ENCODE measurements at places on chromosomes 5 and 9.

DNA sequence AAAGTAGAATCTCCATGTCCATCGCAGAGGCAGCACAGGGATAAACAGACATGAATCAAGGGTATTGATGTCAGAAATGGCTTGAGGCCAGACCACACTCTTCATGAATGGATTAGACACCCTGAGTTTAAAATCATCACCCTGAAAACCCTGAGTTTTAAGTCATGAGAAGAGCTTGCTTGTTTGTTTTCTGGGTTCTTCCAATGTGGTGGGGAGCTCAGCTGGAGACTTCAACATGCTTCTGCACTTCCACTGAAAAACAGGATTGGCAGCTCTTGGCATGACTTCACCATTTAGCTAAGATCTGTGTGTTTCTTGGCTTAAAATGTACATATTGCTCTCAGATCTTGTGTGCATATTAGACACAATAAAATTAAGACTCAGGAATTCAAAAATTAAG is 9.8 kb downstream of the GCNT4 start:
- DNase-seq, result no peak

DNA sequence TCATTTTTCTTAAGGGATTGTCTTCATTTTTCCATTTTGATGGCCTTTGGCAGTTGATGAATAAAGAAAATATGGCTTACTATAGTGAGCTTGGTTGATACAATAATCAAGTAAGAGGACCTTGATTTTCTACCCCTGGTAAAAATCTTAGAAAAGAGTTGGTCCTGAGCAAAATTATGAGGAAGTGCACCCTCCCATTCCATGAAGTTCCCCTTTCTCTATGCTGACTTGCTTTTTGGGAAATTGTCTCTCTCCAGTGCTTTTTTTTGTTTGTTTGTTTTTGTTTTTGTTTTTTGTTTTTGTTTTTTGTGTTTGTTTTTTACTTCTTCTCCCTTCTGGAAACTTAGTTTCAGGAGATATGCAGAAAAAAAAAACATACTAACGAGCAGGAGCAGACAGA is 449.2 kb upstream of the ACTBL2 start:
- no peak for DNase-seq

GRCh38 chr5:131952301-131952857 is 6.9 kb upstream of the MEIKIN start:
- DNase-seq, result no peak

- DNase-seq, result no peak
Observed at GRCh38 chr5:137791387-137791786, 37.2 kb upstream of the HNRNPA0 start.

- DNase-seq, result no peak
Observed at GRCh38 chr9:132744881-132745755, 74.9 kb downstream of the GTF3C4 start.

- DNase-seq, result peak; percentile 27
Observed at GRCh38 chr5:65213921-65214525, 267.7 kb downstream of the ADAMTS6 start.

- DNase-seq, result no peak
Observed at GRCh38 chr9:6630502-6631206, 14.9 kb downstream of the GLDC start.

GRCh38 chr5:107671742-107672210 is 1.0 kb upstream of the EFNA5 start:
- peak; percentile 82 for DNase-seq

GRCh38 chr5:149063017-149063687 is at the start of gene SH3TC2:
SH3TC2 (minus strand) TSS chr5:149063062; CDS start chr5:149063022, 40 bp downstream.
- DNase-seq, result peak; percentile 40

DNA sequence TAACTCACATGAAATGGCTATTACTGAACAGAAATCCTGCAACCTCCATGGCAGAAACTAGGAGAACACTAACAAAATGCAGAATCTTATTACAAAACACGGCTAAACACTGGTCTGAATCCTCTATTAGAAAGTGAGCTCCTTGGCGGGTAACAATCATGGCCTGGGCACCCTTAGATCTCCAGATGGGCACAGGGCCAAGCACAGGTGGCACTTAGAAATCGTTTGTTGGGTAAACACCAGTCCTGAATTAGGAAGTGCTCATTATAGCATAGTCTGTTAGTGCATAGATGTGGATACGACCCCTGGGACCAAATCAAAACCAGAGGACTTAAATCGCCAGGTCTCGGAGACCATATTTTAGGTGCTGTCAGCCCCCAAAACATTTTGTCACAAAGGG is 14.4 kb downstream of the VDAC1 start:
- no peak for DNase-seq

DNA sequence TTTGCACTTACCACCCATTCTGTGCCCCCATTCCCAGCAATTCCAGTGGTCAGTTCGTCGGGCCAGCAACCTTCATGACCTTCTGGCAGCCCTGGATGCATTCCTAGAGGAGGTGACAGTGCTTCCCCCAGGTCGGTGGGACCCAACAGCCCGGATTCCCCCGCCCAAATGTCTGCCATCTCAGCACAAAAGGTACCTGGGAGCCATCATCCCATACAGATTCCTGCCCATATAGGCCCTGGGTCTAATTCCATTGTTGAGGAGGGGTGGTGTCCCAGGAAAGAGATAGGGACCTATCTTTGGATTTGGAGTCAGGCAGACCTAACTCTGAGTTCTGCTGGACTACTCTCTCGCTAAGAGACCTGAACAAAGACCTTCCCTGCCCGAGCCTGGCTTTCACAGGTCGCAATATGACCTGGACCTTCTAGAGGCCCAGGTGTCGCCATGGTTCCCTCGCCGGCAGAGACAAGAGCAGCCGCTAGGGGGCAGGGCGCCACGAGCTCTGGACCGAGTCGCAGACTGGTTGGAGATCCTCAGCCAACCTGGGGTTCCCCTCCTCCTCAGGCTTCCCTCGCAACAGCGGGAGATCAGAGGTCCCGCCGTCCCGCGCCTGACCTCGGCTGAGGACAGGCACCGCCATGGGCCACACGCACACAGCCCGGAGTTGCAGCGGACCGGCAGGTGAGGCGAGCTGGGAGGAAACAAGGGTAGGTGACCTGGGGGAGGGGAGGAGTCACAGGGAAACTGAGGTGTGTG is 3.1 kb downstream of the SLC4A9 start:
- peak; percentile 76 for DNase-seq

GRCh38 chr5:6083311-6083978 is 294.9 kb downstream of the MED10 start:
- DNase-seq, result no peak

DNA sequence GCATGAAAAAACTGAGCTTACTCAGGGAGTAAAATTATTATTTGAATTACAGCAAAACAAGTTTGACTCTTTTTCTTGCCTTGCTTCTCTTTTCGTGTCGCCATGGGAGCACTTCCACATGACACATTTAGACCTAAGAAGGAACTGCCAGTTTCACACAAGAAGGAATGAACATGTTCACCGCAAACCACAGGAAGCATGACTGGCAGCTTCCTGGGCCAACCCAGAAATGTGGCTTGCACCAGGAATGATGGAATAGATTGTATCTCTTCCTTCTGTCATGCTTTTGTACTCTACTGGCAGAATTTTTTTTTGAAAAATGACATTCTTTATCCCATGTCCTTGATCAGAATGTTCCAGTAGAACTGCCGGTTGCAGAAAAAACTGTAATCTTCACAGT is 32.9 kb upstream of the MAN2A1 start:
- DNase-seq, result no peak

- DNase-seq, result peak; percentile 86
Observed at GRCh38 chr9:137222190-137223077, at the start of gene RNF208. RNF208 (minus strand) TSS chr9:137222240; CDS start chr9:137221212, 1,028 bp downstream.

DNA sequence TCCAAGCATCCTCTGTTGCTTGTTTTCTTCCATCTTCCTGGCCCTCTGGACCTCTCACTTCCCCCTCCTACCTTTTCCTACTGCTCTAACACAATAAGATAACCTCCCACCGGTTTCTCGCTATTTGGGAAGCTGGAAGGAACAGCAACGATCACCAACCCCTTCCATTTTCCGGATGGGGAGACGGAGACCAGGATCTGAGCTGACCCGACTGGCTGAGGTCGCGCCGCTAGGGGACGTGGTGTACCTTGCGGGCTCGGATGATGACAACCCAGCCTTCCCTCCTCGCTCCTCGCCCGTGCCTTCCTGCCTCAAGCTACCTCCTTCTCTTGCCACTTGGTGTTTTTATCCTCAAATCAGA is 1.9 kb downstream of the LPAR1 start:
- DNase-seq, result no peak

DNA sequence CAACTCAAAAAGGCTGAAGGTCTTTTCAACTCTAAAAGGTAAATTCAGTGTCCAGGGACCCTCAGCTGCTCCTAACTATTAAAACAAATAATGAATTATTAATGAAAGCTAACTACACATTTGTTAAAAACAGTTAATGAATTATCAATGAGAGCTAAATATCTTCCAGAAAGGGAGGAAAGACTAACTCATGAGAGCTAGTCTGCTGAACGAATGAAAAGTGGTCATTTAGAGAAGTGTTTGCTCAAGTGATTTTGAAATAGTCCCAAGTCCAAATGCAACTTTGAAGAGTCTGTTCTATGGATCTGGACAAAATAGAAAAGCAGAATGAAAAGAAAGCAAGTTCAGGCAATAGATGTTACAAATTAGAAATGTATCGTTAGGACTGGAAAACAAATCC is 133.9 kb upstream of the SPEF2 start:
- peak; percentile 43 for DNase-seq

DNA sequence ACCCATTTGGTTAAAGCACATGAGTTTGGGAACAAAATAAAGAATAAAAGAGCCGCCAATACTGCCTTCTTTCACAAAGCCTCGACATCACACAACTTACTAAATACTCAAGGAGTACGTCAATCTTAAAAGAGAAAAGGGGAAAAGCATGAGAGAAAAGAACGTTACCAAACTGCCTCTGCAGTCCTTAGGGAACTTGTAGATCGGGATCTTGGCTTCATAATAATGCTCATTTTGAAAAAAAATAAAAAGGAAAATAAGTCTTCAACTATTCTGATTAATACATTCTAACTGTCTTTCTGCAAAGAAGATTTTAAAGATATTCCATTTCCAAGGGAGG is 618.4 kb downstream of the PDE4D start:
- DNase-seq, result no peak

GRCh38 chr9:13807118-13807517 is 506.8 kb downstream of the NFIB start:
- DNase-seq, result no peak

DNA sequence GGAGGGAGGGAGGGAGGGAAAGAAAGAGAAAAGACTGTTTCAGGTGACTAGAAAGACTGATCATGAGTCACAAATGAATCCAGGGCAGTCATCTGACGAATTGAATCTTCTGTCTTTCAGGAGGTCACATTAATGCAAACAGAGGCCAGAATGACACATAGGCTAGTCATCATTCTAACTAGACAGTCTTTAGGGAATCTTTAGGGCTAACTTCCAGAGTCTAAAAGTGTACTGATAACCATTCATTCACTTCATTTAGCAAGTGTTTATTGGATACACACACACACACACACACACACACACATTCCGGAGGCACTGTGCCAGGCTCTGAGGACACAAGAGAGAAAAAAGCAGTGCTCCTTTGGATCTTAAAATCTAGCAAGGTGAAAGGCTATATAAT is 156.7 kb downstream of the EBF1 start:
- no peak for DNase-seq

DNA sequence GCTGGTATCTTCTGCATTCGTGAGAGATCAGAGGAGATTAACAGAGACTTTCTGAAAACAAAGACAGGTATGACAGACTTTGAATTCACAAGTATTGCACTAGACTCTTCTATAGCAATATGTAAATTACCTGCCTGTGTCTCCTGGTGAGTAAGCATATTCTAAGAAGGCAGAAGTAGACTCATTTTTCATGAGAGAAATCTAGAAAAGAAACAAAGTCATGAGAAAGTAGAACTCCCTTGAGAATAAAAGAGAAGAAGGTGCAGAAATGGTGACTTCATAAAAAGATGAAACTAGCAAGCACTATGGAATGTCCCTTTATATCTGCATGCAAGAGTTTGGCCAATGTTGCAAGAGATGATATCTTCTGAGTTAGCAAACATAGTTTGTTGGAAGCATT is 419.8 kb downstream of the DMRT2 start:
- no peak for DNase-seq

DNA sequence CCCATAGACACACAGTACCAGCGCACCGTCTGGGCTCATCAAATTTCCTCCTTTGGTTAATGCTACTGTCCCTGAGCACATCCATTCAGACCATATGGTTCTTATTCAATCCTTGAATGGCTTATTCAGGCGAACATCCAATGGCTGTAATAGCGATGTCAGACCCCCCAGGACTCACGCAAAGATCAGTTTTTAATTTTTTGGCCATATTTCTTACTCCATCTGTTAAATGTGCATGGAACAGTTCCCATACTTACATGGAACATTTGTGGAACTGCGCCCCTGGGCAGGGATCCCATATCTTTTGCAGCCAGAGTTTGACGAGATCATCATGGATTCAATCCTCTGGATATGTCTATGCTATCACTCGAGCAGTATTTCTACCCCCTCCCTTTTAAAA is 213.2 kb downstream of the ADAMTS6 start:
- no peak for DNase-seq

GRCh38 chr5:149546974-149547373 is 4.3 kb downstream of the CSNK1A1 start:
- no peak for DNase-seq

DNA sequence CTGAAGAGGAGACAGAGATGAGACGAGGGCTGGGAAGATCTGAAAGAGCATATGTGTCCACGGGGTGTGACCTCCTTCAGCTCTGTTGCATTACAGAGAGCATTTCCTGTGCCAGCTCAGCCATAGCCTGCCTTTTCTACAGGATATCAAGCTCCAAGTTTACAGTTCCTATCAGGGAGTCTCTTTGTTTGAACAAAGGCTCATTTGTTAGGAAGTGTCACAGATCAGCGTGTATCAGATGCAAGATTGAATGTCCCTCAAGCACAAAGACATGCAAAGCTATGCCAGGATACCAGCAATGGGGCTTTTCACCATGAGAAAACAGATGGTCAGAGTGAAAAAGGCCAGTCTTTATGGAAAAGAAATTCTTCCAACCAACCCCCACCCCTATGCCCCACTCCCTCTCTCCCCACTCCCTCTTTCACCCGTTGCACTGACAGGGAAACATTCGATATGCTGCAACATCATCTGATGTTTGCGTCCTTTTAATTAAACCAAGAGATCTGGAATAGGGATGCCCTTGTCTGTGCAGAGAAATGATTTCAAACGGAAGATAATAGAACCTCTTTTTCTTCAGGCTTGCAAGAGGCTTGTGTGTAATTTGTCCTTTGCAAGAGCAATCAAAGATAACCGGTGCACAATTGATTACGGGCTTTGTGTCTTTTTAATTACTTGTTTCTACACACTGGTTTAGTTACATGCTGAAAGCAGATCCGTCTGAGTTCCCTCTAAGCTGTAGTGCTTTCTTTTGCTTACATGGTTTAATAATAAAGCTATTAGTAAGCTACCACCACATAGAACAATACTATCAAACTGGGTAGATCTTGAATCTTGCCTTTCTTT is 263.1 kb upstream of the RGMB start:
- no peak for DNase-seq

- DNase-seq, result no peak
Observed at GRCh38 chr5:126837906-126838539, 61.1 kb downstream of the LMNB1 start.

GRCh38 chr5:151063142-151063989 is 17.5 kb downstream of the TNIP1 start:
- no peak for DNase-seq
